NCI-H510A treated with DMSO at 0.1 percent for 48 hours (cell line): ENCODE measurements at places on chromosomes 1 and 21.

GRCh38 chr1:192153276-192153675 lies 5.0 kb upstream of the RGS18 start:
- DNase-seq, result no peak

DNA sequence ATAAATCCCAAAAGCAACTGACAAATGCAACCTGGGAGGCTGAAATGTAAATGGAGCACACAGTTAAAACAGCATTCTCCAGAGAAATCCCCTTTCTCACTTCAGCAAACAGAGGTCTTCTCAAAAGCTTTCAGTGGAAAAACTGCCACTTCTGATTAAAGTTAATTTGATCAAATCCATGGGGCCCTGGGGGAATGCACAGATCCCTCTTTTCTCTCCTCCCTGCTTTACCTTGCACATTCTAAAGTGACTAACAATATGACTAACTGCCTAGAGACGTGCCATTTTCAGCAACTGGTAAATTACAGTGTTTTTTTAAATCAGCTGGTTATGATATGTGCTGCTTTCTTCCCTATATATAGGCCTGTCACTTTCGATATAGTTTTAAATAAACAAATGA lies 142.5 kb downstream of the RERE start:
- DNase-seq, result no peak

GRCh38 chr1:234586892-234587485 lies 23.0 kb downstream of the IRF2BP2 start:
- no peak for DNase-seq

- DNase-seq, result no peak
Observed at GRCh38 chr1:95176861-95177260, 57.1 kb upstream of the RWDD3 start.

DNA sequence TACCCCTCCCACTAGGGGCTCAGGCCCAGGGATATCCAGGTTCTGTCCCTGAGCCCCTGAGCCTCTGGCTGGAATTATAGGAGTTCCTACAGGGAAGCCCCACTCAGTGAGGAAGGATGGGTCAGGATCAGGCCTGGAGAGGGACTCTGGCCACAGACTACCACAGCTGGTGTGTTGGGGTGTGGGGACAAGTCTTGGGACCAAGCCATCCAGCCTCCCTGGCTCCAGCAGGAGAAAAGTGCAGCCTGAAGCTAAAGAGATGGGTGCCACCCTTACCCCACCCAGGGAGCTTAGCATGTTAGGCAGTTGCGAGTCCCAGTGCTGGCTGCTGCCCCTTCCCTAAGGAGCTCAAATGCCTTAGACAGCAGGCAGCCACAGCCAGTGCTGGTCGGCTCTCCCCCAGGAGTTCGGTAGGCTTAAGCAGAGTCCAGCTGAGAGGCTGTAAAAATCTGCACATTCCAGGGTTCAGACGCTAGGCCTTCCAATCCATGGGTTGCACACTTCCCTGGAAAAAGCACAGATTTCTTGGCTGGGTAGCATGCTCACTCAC lies 96.2 kb upstream of the CYYR1 start:
- no peak for DNase-seq

GRCh38 chr1:144551543-144552424 lies 40.9 kb upstream of the PPIAL4F start:
- no peak for DNase-seq

- DNase-seq, result no peak
Observed at GRCh38 chr1:44783697-44784093, 4.3 kb downstream of the BEST4 start.

- DNase-seq, result no peak
Observed at GRCh38 chr1:199272628-199273086, 633.8 kb downstream of the PTPRC start.

DNA sequence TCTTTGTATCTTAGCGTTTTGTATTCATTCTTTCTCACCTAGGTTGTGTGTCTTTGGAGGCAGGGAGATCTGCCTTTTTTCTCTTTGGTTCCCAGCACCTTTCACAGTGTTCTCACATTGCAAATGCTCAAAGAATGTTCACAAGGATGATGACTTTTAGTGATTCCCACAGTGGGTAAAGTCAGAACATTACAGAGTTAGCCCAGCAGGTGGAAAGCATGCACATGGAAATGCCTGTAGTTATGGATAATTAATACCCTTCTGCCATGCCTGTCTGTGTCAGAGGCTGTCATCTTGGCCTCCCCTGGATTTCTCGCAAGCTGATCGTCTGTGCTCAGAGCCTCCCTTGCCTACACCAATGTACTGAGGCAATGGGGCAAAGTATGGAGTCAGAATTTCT lies 458.9 kb downstream of the LMO4 start:
- no peak for DNase-seq

DNA sequence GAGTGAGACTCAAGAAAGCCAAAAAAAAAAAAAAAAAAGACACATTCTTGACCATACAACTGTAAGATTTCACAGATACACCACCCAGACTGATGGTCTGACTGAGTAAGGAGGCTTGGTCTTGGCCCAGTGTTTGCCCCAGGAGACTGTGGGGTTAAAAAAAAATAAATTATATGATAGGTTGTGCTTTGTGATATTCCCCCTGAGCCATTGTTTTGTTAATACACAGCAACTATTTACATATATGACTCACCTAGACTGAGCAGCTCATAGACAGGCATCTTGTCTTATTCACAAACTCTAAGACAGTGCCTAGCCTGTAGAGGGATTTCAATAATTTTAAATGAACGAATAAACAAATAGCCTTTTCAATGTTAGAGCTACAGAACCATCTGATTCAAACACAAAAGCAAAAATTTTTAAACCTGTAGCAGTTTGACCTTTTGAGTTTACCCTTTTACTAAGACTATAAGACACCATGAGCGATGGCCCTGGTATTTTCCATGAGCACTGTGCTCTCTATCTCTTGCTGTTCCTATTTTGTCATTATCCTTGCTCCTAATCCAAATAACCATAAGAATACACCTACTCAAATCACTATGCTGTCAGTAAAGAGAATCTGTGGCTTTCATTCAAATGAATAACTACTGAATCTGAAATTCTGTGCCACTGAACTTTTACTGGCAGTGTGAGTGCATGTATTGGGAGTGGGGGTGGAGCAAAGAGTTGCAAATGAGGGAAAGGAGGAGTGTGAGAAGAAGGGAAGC lies 199.4 kb upstream of the PTBP2 start:
- DNase-seq, result no peak
